Vagina (tissue), 2 donors: ENCODE measurements at places on chromosomes 13 and 19.

DNA sequence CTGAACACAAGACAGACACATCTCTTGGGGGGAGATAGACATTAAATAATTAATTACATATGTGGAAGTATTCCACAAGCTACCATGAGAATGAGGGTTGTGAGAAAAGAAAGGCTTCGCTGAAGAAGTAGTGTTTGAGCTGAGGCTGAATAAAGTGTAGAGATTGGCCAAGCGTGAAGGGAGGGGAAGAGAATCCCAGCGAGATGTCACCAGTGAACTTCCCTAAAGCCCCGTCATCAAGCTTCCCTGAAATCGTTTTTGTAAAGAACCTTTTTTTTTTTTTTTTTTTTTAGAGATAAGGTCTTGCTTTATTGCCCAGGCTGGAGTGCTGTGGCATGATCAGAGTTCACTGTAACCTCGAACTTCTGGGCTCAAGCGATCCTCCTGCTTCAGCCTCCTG is 235.2 kb downstream of the KCNRG start:
- DNase-seq = no peak

GRCh38 chr13:35720690-35721554 is 244.4 kb upstream of the MAB21L1 start:
- no peak for DNase-seq

- no peak for DNase-seq
Observed at GRCh38 chr13:113609616-113610015, 25.1 kb downstream of the TFDP1 start.

DNA sequence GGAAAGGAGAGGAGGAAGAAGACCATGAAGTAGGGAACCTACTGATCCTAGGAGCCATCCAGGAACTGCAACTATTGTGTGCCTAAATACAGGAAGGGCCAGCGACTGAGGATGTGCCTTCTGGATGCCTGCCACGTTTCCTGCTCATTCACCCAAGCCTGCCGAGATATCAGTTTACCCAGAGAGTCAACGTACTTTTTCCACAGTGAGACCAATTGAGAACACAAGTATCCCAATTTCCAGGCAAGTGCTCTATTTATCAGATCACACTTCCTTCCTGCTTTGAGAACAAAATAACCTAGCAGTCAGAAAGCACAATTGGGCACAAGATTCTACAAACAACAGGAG is 122.4 kb downstream of the AKAP11 start:
- no peak for DNase-seq

- DNase-seq = no peak
Observed at GRCh38 chr19:2123682-2124387, 27.1 kb downstream of the IZUMO4 start.

DNA sequence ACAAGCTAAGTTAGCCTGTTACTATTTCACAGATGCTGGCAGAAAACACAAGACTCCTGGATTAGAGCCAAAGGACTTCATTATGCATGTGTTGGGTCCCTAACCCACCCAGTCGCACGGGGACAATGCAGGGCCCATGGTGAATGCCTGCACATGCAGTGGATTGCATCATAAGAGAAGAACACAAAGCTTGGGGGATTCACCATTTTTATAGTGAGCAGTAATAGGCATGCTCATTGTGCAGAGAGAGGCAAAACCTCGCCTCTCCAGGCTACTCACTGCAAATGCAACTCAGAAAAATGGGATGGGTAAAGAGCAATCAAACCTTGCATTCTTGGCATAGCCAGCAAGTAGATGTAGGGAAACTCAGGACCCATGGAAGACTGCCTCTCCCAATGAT is 115.8 kb downstream of the DIAPH3 start:
- DNase-seq = no peak

DNA sequence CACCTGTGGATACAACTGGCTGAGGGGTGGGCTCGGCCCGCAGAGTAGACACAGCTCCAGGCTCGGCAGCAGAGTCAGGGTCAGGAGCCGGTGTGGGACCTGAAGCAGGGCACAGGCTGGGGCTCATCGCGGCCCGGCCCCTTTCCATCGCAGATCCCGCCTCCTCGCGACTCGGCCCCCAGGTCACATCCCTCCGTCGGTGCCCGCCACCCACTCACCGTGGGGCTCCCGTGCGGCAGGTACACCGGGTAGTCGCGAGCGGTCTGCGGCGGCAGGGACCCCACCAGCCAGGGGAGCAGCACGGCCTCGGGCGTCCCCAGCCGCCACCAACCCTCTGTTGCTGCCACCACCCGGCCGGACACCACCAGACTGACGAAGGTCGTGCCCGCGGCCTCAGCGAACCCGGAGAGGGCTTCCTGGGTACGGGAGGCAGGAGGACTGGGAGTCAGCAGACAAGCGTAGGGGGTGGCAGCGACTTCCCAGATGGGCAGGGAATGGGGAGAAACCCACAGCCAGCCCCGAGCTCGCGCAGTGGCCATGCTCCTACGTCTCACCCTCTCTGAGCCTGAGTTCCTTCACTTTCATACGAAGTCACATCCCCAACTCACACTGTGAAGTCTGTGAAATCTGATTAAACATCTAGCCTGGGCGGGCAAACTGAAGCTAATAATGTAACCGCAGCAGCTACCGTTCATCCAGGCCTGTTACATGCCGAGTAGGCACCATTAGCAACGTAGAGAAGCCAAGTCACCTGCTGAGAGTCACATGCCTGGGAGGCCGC is 3.7 kb downstream of the FUZ start:
- DNase-seq = no peak

GRCh38 chr19:13842291-13843103 is 34.4 kb upstream of the NANOS3 start:
- DNase-seq = no peak

GRCh38 chr19:12692960-12693359 is 3.5 kb downstream of the FBXW9 start:
- DNase-seq = no peak

DNA sequence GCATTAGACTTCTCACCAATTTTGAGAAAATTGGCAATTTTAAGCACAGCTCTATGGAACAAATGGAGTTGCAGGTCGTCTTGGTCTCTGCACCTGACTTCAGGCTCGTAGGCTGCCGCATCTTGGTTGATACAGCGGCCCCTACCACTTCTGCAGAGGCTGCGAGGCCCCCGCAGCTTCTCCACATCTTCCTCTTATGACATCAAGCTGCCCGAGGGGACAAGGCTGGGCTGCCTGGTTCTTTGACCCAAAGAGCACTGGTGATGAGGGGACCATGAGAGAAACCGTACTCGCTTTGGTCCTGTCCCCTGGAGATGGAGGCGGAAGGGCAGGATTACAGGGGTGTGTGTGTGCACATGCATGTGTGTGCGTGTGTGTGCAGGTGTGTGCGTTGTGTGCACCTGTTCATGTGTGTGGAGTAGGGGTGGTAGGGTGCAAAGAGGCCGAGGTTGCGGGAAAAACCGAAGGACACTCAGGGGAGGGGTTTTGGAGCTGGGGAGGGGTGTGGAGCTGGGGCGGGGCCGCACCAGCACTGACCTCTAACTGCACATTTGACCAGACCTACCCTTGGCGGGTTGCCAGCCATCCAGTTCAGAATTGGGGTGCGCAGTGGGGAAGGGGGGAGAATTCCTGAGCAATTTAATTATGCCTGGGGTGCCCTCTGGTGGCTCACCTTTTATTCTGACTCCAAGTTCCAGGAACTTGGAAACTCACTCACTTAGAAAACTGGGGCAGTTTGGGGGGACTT is 65.1 kb upstream of the ARHGEF7 start:
- no peak for DNase-seq

DNA sequence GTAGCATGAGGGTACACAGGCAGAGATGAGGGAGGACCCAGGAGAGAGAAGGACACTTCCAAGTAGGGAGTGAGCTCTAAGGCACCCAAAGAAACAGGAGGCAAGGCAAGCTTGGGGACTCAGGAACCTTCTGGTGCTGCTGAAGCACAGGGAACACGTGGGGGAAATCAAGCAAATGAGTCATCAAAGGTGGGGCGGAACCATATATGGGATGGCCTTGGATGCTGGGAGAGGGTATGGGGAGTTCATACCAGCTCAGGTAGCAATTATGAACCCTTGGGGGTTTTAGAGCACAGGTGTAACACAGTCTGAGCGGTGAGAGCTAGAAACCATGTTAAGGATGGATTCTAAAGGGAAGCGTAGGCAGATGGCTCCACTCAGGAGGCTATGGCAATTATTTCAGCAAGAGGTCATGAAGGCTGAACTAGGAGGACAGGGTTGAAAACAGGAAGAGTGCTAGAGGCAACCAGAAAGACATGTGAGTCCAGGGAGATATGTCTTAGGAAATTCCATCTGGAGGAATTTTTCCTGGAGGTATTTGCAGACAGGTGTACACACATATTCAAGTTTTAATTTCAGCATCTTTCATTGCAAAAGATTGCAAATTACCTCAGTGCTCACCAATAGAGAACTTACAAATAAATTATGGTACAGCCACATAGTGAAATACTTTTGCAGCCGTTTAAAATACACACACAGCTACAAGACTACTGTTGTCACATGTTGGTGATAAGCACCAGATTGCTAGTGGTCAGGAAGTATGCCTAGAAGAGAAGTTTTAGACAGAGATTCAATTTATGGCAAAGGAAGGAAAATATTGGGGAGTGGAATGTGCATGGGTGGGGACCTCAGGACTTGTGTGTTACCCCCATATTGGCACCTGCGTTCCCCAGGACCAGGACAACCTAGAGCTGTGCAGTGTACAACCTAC is 77.0 kb downstream of the STARD13 start:
- no peak for DNase-seq

DNA sequence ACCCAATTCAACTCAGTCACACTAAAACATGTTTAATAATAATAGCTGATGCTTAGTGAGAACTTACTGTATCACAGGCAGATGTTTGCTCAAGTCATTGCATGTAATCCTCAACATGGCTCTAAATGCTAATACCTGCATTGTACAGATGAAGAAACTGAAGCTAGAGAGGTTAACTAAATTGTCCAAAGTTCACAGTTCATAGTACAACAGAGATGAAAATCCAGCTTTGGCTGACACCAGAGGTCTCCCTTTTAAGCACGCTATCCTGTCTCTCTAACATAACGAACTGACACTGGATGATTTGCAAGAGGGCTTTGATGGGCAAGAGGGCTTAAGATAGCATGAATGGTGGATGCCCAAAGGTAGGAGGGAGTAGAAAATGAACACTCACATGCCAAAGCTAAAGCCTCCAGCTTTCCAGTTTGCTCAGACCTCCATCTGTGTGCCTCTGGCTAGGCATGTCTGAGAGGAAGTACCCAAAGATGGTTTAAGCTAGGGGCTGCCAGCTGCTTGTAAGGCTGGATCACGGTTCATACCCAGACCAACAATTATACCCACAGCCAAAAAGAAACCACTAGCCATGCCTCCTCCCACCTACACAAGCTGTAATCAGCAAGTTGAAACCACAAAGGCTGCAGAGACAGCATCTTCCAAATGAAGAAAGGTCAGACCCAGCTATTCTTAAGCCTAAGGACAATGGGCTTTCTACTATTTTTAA is 196.9 kb upstream of the UBL3 start:
- no peak for DNase-seq

DNA sequence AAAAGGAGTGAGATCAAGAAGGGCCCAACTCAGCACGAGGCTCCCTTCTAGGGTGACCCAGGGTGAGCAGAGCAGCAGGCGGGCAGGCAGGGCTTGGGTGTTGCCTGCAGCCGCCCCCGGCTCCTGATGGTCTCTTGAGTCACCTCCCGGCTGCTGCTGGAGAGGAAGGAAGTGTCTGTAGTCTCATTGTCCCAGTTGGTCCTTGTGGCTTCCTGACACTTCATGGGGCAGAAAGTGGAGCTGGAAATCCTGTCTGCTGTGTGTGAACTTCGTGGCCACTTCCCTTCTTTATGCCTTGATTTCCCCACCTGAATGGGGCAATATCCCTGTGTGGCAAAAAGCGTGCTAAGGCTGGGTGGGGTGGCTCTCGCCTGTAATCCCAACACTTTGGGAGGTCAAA is 2.5 kb downstream of the MAP1S start:
- no peak for DNase-seq
